ENCODE measurements at places on chromosomes 7 and 10.

DNA sequence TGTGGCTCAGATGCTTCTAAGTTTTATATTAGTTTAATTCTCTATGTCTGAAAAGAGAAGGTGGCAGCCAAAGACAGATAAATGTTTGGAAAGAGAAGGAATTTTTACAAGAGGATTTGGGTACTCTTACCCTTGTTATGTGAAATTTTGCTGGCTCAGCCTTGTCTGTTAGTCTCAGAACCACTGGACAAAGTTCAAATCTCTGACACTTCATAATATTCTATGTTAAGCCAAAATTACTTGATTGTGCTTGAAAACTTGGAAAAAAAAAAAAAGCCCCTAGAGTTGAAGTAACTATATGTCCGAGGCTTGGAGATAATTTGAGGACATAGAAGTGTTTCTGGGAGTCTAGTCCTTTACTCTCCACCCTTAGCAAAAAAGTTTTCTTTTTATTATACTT, 1079.3 kb upstream of the LRRTM3 start:
- DNase-seq = no peak

GRCh38 chr10:122181041-122181732, 89.9 kb upstream of the BTBD16 start:
- DNase-seq = no peak

- no peak for DNase-seq
Measured at GRCh38 chr10:107434854-107435253, 270.3 kb upstream of the SORCS1 start.

DNA sequence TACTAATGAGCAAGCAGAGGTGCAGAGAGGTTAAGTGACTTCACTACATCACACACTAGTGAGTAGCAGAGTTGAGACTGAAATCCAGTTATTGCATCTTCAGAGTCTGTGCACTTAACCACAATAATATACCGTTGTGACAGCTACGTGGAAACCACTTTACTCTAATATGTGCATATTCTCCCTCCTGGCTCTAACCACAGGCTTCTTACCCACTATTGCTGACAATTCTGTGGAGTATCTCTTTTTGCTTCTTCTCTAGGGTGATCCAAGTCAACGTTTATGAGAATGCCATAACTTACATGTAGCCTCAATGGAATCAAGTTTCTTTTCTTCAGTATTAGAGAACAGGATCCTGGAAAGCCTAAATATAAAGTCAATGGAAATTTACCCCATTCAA, 64.2 kb upstream of the MEOX2 start:
- no peak for DNase-seq

DNA sequence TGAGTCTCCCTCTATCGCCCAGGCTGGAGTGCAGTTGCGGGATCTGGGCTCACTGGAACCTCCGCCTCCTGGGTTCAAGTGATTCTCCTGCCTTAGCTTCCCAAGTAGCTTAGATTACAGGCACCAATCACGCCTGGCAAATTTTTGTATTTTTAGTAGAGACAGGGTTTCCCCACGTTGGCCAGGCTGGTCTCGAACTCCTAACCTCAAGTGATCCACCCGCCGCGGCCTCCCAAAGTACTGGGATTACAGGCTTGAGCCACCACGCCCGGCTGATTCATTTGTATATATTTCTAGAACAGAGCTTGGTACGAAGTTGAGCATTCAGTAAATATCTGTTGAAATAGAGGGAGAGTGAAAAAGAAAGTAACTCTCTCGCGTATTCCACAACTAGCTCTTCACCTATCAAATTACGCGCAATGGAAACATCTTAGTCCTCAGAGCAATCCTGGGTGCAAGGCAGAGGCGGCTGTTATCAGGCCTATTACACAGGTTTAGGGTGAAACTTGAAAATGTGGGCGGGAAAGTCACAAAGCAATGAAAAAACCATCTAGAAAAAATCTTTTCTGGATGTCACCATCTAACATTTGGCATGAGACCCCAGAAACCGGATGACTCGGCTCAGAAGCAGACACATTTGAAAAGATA, 707 bp upstream of the GHITM start:
- peak; percentile 47 for DNase-seq

DNA sequence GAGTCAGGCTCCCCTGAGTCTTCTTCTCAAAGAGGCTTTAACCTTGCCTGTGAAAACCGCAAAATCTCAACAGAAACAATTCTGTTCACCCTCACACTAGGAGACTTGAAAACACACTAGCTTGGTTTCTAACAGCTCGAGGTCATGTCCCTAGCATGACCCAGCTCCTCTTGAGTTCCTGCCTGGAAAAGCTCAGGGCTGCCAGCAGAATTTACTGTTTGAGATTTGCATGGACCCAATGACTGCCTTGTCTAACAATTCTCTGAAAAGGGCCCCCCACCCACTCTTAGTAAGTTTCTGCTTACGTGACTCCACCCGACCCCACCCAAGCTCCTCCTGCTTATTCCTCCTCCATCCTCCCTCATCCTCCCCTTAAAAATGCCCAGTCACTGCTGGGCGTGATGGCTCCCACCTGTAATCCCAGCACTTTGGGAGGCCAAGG, 85.1 kb upstream of the KMT2C start:
- no peak for DNase-seq

GRCh38 chr10:68647672-68648341, 73.2 kb upstream of the CCAR1 start:
- DNase-seq = no peak

DNA sequence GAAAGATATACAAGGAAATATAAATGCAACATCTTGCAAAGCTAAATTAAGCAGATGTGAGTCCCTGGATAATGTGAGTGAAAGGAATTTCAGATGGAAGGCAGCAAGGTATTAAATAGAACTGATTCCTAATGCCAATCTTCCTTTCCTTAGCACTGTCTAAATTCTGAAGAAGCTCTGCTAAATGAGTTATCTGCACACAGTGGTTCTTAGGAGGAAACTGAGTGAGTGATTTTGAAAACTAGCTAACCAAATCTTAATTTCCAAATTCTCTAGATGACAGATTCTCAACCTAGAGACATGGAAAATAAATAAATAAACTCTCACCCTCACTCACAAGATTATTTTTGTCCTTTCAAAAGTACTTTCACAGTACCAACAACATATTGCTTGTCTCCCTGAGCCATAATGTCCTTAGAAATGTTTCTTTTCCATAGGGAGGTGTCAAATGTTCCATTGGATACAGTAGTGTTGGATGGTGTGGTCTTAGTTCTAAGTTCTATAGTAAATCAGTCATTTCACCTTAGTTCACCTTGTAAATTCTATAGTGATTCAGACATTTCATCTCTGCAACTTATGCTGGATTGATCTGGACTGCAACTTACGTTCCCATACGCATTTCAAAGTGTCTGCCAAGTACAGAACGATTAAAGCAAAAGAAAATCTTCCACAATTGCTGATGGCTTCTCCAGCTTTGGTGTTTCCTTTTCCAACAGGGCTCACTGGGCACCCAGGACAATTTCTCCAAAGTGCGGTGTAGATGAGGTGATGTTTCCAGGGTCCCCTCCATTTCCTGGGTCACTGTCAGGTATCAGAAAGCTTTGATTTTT, 145.4 kb upstream of the FAM171A1 start:
- no peak for DNase-seq

GRCh38 chr10:102585026-102585425, 59.3 kb upstream of the TRIM8 start:
- no peak for DNase-seq

DNA sequence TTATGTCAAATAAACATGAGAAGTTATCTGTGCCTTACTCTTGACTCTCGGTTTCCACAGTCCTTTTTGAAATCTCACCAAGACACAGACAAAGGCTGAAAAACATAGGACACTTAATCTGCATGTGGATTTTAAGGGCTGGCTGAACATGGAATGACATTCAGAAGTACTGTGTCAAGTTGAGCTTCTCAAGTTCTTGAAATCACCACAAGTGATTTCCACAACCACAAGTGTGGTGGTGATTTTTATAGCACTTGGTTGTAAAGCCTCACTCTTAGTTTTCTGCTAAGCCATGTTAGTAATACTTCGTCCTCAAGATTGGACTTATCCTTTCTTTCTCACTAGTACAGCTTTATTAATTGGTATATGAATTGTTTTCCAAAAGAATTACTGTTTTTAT, 29.6 kb downstream of the FOXP2 start:
- no peak for DNase-seq

GRCh38 chr10:72248468-72249151, 25.1 kb upstream of the DDIT4 start:
- peak; percentile 46 for DNase-seq

- DNase-seq = no peak
Measured at GRCh38 chr10:10796774-10797415, 220.8 kb upstream of the CELF2 start.

DNA sequence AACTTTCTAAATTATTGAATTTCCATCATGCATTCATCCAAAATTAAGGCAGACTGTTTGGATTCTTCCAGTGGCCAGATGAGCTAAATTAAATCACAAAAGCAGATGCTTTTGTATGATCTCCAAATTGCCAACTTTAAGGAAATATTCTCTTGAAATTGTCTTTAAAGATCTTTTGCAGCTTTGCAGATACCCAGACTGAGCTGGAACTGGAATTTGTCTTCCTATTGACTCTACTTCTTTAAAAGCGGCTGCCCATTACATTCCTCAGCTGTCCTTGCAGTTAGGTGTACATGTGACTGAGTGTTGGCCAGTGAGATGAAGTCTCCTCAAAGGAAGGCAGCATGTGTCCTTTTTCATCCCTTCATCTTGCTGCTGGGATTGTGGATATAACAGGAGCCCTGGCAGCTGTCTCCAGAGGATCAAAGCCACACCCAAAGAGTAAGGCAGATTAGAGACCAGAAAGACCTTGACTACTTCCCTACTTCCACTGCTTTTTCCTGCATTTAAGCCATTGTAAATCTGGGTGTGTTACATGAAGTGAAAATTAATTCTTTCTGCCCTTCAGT, 8.2 kb upstream of the CFAP69 start:
- no peak for DNase-seq

- no peak for DNase-seq
Measured at GRCh38 chr7:32479574-32480200, 10.5 kb downstream of the LSM5 start.

- DNase-seq = no peak
Measured at GRCh38 chr7:79051915-79052314, 401.6 kb downstream of the MAGI2 start.

DNA sequence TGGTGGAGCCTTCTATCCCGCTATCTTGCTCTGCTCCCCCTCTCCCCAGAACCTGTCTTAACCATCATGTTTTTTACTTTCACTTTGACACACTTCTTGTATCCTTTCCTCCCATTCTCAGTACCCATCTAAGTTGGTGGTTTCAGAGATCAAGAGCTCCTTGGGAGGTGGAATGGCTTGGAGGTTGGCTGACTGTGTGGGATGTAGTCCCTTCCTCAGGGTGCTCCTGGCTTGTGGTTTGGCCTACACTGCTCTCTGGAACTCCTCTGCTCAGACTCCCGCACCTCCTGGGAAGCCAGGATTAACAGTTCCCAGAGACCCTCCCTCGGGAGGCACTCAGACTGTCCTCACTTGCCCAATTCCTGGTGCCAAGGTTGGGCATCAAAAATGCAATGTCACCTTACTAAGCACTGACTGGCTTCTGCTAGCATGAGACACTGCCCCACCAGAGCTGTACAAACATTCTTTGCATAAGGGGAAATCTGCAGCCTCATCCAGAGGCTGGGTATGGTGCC, 93.1 kb upstream of the NAMPT start:
- DNase-seq = no peak

- DNase-seq = no peak
Measured at GRCh38 chr7:14714161-14714728, 188.3 kb downstream of the DGKB start.

GRCh38 chr7:50742401-50742800, 40.3 kb downstream of the GRB10 start:
- no peak for DNase-seq

DNA sequence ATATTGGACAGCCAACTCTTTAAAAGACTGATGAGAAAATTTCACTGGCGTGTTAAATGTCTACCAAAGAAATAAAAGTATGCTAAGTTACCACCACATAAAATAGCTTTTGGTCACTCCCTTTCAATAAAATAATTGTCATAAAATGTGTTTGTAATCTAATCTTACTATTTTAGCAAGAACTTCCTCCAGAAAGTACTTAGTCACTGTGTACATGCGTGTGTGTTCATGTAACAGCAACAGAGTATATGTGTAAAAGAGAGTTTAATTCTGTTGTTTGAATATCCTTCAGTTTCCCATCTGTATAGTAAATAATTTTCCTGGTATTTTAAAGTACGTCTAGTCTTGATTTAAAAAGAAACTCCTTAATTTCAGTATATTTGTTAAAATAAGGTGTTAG, 35.0 kb upstream of the WASL start:
- no peak for DNase-seq

DNA sequence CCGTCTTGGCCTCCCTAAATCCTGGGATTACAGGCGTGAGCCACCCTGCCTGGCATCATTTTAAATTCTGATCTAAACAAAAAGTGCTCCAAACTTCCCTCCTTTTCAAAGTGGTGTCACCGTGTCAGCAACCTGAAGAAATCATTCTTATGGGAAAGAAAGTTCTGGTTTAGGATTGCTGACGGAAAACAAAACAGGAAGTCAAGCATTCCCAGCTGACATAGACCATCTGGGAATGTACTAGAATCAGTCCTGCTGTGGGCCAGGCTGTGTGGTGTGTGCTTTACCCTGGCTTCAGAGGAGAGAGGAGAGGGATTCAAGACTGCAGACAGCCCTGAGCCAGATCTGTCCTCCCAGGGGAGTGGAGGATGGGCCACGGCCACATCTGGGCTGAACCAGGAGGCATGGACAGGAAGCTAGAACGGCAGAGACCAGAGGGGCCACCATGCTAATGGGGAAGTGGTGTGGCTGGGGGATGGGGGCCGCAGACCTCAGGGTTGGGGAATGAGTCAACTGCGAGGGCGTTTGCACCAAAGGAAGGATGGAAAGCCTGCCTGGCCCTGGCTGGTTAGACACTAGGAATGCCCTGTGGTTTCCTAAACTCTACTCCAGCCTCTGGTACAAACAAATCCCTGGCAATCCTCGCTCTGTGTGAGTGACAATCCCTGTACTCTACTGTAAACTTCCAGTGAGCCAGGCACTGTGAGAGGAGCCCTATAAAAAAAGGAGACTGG, 16.7 kb upstream of the CLIP2 start:
- no peak for DNase-seq

- no peak for DNase-seq
Measured at GRCh38 chr7:150466477-150466876, 16.0 kb downstream of the GIMAP8 start.

DNA sequence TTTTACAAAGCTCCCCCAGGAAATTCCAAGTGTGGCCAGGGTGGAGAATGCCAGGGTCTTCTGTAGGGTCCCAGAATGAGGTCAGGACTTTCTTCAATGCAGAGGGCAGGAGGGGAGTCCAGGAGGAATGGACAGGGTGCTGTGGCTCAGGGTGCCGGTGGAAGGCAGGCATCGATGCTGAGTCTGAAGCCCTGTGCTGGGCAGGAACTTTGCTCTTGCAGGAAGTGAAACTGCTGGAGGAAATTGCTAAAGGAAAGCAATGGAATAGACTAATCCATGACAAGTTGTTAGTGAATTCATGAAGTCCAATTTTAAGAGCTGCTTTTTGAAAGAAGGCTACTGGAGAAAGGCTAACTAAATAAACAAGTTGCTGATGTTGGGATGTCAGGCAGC, 14.8 kb downstream of the PTPRE start:
- DNase-seq = no peak

GRCh38 chr7:155244675-155245074, 53.0 kb upstream of the INSIG1 start:
- DNase-seq = no peak

All from activated CD4-positive, alpha-beta T cell treated with anti-CD3 and anti-CD28 coated beads for 24 hours (primary cell).